Activated CD8-positive, alpha-beta T cell treated with anti-CD3 and anti-CD28 coated beads for 36 hours (primary cell): ENCODE measurements at places on chromosomes 1 and 21.
A peak's percentile ranks its signal among the peaks of the same experiment; 100 is the strongest.

- no peak for DNase-seq
These were observed 209.7 kb upstream of the ST6GALNAC5 start for GRCh38 chr1:76657623-76658022.

DNA sequence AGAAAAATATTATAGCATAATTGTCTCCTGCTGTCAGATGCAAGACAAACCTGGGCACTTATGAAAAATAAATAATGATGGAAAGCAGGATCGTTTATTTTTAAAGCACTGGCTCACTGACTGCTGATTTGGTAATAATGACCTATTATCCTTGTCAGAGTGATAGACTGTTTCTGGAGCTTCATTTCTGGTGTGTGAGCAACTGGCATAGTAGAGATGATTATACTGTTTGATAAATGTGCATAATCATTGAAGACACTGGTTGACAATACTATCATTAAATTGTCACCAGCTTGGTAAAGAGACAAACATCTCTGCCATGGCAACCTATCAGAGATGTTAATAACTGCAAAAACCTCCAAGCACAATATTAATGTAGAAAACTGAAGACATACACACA lies 179.9 kb upstream of the ZNF644 start:
- no peak for DNase-seq

DNA sequence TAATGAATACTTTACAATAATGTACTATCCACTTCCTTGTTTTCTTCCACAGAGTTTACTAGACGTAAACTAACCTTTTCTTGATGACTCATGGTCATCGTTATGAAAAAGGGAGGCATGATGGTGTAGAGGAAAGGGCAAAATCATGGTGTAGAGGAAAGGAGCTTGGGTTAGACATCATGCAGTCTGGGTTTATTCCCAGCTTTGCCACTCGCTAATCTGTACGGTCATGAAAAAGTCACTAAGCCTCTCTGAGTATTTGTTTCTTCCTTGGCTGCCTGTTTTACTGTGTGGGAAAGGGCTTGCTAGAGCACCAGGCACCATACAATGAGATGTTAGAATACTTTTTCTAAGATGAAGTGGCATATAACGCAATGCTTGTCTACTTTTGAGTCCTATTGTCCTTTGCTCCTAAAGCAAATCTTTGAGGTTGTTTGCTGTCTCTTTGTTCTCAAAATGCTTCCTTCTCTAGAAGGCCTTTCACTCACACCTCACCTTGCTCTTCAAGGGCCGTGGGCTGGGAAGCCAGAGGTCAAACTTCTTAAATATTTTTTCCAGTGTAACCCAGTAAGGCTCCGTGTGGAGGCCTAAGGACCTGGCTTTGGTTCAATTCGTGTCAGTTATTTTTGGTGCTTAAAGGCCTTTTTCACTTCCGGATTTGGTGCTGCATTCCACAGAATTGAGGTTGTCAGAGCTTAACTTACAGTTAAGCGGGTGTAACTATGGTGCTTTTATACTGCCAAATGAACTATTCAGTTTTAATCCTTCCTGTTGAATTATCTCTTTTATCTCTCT lies 9.9 kb upstream of the ETV3 start:
- no peak for DNase-seq

DNA sequence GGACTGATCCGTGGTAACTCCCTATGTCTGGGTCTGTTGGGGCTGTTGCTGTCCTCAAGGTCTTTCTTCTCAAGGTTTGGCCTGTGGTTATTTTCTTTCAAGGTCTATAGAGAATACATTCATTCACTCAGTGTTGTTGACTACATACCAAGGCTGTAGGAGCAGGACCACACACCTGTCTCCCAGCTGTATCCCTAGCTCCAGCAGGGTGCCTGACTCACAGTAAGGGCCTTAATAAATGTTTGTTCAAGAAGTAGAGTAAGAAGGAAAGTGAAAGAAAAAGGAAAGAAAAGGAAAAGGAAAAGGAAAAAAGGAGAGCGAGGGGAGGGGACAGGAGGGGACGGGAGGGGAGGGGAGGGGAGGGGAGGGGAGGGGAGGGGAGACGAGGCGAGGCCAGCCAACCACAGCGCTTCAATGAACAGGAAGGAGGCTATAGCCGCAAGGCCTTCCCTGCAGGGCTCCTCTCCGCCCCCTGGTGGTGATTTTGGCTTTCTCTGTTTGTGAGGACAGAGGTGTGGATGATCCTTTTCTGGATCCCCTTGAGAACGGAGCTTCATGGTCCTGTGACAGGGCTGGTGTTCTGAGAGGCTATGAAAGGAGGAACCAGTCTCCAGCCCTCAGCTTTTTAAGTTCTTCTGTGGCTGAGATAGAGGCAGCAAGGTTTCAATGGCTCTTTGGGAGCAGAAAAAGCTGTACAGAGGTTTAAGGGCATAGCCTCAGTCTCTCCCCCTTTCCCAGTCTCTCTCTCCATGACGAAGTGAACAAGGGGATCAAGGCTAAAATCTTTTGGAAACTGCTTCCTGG lies 30.6 kb upstream of the LCE5A start:
- peak; percentile 81 for DNase-seq

DNA sequence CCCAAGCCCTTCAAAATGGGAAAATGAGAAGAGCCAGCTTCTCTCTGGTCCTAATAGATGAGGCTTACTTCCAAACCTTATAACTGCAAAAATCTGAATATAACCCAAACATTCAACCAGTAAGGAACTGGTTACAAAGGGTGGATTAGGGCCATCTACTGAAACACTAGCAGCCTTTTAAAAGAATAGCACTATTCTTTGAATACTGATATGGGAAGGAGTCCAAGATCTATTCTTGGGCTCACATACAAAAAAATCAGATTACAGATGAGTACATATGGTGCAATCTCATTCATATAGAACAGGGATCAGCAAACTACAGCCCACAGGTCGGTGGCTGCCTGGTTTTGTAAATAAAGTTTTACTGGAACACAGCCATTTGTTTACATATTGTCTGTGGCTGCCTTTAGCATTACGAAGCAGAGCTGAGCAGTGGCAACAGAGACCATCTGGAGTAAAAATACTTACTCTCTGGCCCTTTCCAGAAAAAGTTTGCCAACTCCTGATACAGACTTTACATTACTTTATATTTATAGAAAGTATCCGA lies 167.7 kb downstream of the ZSCAN20 start:
- DNase-seq = no peak

GRCh38 chr1:47161298-47162040 lies 24.2 kb downstream of the CYP4A22 start:
- no peak for DNase-seq

GRCh38 chr21:29074783-29075182 lies 1.3 kb upstream of the CCT8 start:
- DNase-seq = no peak

DNA sequence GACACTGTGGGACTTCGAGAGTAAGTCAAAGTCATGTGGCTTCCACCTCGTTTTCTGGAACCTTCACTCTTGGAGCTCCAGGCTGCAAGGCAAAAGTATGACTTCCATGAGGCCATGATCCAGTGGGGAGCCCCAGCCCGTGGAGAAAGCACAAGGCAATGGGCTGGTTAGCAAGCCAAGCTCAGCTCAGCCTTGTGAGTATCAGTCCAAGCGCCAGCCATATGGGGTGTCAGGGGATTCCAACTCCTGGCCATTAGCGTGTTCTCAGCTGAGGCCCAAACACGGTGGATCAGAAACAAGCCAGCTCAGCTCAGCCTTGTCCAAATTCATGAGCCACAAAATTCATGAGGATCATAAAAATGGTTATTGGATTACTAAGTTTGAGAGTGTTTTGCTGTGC lies 261.0 kb downstream of the RHOU start:
- no peak for DNase-seq

- no peak for DNase-seq
These were observed 329.1 kb downstream of the USP25 start for GRCh38 chr21:16058896-16059295.

GRCh38 chr1:34697818-34698217 lies 57.0 kb upstream of the GJB5 start:
- DNase-seq = no peak

- no peak for DNase-seq
These were observed 34.6 kb downstream of the NR5A2 start for GRCh38 chr1:200062143-200062542.

GRCh38 chr1:14969006-14969405 lies 184.5 kb upstream of the TMEM51 start:
- DNase-seq = peak; percentile 84

GRCh38 chr1:235297579-235297978 lies 30.4 kb downstream of the ARID4B start:
- no peak for DNase-seq

DNA sequence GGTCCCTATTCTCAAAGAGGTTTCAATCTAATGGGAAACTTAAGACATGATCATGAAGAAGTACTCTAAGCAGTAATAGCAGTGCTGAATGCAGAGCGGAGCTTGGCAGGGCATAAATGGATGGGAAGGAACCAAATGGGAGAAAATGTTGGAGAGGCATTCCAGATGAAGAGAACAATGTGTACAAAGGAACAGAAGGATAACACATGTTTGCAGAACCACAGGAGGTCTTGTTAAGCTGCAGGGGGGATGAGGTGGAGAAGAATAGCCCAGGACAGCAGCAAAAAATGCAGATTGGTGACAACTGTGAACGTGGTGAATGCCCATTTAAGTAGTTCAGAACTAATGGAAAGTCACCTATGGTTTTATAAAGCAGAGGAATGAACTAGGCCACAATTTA lies 99.1 kb downstream of the ASTN1 start:
- no peak for DNase-seq

DNA sequence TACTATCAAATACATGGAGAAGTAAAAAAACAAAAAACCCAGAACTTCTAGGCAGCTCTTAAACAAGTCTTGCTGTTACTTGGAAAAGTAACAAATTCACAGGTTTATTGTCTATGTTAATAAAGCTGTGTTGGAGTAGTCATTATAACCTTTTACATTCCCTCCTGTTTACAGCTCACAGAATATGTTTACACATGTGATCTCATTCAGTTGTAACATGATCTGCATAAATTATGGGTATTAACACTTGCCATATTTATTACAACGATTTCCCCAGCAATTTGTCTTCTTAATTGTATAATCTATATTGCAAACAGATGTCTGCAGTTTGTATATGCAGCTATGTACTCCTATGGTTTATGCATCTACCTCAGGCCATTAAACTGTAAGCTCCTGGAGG lies 28.6 kb downstream of the ERG start:
- no peak for DNase-seq

DNA sequence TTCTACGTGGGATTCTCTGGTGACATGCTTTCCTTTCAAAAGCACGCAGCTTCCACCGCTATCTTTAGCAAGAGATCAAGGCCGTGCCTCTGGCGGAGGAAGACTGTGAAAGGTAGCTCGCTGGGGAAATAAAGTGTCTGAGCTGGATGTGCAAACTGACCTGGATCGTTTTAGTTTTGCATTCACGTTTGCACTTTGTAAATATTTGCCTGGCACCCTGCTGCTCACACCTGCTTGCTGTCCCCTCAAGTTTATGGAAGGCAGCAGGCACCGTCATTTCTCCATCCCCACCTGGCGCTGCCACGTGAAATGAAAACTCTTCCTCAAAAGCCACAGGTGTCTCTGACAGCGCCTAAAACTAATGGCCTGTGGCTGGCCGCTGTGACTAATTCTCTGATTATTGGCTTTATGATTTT lies 44.0 kb upstream of the TARDBP start:
- DNase-seq = no peak

GRCh38 chr21:27837936-27838335 lies 871.0 kb upstream of the ADAMTS5 start:
- DNase-seq = no peak

- DNase-seq = no peak
These were observed 4.6 kb downstream of the ZBTB48 start for GRCh38 chr1:6584126-6585080.

- DNase-seq = peak; percentile 48
These were observed 142.8 kb upstream of the COA6 start for GRCh38 chr1:234230414-234230862.

DNA sequence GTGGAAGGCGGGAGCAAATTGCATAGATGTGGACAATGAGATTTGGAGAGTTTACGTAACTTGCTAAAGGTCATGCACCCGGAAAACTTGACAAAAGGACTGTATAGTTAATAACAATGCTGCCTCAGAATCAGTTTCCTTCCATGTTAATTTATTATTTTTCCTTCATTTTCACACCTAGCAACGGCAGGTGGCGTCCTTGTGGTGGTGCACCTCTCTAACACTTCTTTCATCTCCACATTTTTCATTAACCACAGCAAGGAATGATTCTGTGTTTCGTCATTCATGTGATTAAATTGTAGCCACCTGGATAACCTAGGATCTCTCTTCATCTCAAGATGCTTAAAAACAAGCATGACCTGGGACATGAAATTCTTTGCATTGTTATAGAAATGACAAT lies 2133.0 kb downstream of the NCAM2 start:
- DNase-seq = no peak

- DNase-seq = peak; percentile 85
These were observed 32.2 kb upstream of the EPB41 start for GRCh38 chr1:28882009-28882628.

DNA sequence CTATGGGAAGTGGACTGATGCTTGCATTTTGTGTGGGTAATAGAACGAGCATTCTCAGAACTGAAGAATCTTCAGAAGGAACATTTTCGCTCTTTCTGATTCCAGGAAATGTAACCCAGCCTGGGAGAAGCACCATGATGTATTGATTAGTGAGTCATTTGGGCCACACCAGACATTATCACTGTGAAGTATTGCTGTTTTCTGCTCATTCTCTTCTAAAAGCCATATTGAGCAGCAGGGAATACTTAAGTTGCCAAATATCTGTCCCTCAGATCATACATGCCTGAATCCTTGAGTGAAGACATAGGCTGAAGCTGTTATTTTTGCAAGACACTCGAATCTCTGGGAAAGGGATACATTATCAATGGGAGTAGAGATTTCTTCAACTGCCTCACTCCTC lies 213.1 kb downstream of the PCP4 start:
- no peak for DNase-seq

DNA sequence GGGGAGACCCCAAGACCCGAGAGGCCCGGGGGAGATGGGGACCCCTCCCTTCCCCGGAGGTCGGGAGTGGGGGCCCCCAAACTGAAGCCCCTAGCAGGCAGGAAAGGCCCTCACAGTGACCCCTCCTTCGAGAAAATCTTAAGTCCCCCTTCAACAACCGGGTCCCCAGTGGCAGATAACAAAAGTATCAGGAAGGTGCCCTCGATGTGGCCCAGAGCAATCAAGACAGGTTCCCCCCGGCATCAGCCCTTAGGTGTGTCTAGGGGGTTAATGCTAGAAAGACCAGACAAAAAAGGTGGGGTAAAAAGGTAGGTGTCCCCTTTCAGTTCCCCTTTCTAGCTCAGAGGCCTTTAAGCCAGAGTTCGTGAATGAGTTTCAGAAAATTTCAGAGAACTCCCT lies 282 bp upstream of the ECE1 start:
- DNase-seq = peak; percentile 32

GRCh38 chr1:53681977-53682685 lies 56.8 kb downstream of the GLIS1 start:
- peak; percentile 59 for DNase-seq

GRCh38 chr1:2229911-2230731 lies 2.0 kb downstream of the SKI start:
- DNase-seq = no peak

GRCh38 chr1:34319218-34319617 lies 142.5 kb downstream of the C1orf94 start:
- DNase-seq = no peak

DNA sequence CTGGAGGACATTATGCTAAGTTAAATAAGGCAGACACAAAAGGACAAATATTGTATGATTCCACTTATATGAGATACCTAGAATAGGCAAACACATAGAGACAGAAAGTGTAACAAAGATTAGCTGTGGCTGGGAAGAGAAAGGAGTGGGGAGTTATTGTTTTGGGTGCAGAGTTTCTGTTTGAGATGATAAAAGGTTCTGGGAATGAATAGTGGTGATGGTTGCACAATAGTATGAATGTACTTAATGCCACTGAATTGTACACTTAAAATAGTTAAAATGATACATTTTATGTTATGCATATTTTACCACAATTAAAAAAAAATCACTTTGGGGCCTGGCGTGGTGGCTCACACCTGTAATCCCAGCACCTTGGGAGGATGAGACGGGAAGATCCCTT lies 21.2 kb upstream of the ERO1B start:
- DNase-seq = no peak
